ENCODE measurements at places on chromosomes 6 and 20.

GRCh38 chr6:158815379-158815724 lies 3.8 kb downstream of the EZR start:
- DNase-seq = no peak

DNA sequence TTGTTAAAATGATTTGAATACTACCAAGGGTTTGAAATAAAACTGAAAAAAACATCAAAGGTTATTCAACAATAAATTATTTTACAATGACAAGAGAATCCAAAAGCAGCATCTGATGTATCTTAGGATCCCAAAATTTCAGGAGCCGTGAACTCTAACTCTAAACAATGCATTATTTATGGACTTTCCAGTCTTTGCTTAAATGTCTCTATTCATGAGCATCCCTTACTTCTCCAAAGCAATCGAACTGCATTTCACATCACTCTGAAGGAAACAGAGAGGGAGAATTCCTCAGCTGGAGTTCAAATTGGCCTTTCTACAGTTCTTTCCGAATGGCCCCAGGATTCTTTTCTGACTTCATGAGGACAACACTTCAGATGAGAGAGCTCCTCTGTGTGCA lies 229.1 kb downstream of the CBLN4 start:
- no peak for DNase-seq

GRCh38 chr6:36809941-36810803 lies 29.1 kb downstream of the CPNE5 start:
- DNase-seq = no peak

- DNase-seq = no peak
Observed at GRCh38 chr6:42969934-42970333, 9.0 kb downstream of the PEX6 start.

- no peak for DNase-seq
Observed at GRCh38 chr6:148192310-148192709, 150.3 kb upstream of the SASH1 start.

- DNase-seq = no peak
Observed at GRCh38 chr20:21101932-21102575, 4.1 kb downstream of the LINC00237 start.

GRCh38 chr20:49343246-49343645 lies 65.4 kb upstream of the ZNFX1 start:
- DNase-seq = no peak

GRCh38 chr6:161048641-161049040 lies 57.1 kb downstream of the MAP3K4 start:
- DNase-seq = no peak

- DNase-seq = no peak
Observed at GRCh38 chr6:110486756-110487155, 10.3 kb upstream of the SLC22A16 start.

GRCh38 chr20:37316775-37317170 lies 27.3 kb downstream of the MANBAL start:
- no peak for DNase-seq

DNA sequence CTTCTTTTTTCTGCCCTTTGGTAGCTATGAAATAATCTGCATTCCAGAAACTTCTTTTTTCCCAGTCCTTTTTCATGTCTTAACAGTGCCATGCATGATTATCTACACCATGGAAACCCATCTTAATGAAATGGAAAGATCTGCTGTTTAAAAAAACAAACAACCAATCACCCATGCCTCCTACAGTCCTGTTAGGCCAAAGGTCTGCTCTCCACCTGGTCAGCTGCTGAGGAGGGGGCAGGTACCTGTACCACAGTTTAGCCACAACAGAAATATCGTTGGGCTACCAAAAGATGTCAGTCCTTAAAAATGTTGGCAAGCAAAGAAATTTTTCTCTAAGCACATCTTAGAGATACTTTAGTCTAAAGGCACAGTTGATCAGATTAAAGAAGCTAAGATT lies 112.6 kb downstream of the SLC16A10 start:
- DNase-seq = no peak

DNA sequence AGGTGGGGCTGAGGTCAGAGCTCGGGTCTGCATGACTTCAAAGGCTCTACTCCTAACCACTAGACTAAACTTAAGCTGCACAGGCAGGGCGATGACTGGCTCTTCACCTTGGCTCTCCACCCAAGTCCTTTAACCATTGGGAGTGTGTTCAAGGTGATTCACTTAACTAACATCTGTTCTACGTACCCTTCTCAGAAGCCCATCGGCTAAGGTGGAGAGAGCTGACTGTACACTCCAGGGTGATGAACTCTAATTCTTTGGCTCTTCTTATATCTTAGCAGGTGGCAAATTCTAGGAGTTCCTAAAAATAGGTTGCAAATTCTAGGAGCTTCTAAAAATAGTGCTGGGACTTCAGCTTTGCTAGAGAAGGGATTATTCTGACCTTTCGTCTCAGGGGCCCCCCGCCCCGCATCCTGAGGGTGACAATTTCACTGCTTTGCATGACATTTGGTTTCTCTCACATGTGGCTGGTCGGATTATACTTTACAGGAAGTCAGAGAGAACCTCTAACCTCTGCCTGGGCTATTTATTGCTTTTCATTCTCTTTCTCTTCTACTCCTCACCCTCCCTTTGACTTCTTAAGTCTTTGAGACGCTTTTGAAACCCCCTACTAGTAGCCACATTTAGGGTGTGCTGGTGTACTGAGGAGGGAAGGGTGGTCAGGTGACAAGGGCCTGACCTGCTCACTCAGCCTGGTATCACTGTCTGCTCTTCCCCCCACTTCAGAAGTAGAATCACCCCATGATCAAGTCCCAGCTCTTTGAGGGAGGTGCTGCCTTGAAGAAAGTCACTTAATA lies 55.5 kb downstream of the PRDM1 start:
- DNase-seq = no peak

DNA sequence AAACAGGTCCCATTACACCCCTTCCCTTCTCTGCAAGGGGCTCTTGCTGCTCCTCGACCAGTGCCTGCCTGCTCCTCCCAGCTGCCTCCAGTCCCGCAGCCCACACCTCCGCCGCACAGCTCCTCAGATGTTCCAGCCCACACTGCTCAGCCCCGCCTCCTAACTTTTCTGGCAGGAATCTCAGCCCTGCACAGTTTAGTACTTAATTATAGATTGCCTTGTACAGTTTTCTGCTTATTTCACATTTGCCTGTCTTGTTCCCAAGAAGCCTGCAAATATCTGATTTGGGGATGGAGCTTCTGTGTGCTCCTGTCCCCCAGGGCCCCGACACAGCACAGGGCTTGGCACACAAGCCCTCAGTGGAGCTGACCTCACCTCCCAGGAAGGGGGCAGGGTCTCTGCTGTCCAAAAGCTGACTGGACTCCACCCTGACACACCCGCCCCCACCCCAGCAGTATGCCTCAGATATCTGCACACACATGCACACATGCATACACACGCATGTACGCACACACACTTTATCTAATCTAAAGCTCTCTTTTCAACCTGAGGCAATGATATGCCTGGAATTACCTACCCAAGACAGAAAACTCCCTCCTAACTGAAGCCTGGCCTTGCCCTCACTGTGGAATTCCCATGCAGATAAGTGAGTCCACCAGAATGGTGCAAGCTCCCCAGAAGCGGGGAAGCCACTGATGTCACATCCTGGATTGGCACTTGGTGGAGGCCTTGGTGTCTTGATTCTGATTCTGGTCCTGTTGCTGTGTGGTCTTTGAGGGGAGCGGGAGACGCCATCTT lies 1.2 kb upstream of the PNPLA1 start:
- no peak for DNase-seq

DNA sequence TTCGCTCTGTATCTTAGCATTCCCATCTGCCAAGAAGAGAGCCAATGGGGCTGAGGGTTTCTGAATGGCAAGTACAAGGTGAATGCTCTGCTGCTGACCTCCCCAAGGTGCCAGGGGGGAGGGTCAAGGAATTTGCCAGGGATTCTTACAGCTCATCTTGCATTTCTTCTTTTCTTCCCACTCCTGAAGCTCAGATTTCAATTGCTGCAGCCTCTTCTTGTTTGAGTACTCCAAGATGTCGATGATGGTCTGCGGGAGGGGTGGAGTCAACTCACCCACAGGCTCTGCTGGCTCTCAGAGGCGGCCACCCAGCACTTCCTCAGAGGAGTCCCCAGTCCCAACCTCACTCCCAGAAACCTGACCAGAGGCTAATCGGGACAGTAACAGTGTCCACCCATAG lies 12.4 kb downstream of the C20orf96 start:
- DNase-seq = no peak

DNA sequence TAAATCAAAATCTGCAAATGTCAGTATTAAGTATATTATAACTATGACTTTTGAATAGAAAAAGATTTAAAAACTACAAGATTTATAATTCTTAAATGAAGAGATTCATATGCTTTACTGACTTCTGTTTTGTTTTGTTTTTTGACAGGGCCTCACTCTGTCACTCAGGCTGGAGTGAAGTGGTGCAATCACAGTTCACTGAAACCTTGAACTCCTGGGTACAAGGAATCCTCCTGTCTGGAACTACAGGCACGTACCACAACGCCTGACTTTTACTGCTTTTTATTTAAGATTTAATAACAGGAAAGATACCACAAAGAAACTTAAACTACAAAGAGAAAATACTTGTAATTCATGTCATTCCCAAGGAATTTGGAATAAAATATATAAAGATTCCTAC lies 940.2 kb upstream of the CITED2 start:
- DNase-seq = no peak

DNA sequence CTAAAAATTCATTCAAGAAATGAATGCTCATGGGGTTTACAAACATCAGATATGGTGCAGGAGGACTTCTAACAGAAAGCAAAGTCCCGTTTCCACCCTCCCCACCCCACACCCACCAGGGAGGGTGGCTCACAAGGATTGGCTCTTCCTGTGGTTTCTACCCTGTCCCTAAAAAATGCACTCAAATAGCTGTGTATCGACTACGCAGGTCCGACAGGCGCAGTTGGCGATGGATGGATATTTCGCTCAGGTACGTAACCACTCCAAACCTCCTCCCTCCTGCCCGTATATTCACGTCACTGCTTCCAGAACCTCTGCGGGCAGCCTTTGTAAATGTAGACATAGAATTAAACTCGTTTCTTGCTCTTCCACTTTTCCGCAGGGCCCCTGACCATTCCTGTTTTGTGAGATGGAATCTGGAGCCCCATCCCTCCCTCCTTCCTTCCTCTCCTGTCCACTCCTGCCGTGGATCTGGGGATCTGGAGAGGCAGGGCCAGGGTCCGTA lies 264.3 kb downstream of the BMP7 start:
- DNase-seq = no peak

DNA sequence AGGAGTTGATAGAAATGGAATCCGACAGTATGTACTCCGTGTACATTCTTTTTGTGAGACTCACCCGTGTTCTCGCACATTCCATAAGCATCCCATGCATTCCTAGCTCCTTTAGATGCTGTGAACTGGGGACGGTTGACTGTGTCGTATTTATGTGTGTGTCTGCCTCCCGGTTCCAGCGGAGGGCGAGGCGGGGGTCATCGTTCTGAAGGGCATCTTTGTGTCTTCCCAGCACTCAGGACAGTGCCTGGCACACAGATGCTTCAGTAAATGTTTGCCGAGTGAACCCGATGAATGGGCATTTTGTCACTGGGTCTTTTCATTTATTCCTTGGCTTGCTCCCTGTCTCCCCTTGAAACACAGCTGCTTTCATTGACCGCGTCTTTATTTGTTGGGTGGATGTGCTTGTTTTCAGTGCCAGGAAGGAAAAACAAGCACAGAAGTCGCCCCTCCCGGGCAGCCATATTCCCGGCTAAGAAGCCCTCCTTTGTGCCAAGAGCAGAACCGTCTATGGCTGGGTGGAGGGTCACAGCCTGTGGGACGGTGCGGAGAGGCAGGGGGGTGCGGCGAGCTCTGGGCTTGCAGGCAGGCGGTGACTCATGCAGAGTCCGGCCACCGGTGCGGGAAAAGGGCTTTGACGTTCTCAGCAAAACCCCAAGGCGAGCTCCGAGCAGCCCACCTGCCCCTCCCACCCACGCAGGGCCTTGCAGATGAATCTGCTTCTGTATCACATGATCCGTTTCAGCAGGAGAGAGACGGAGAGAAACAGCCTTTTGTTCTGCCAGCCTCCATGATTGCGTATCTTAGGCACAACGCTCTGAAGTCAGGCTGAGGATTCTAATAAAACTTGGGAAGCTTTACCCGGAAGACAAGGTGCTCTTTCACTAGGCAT lies 11.2 kb upstream of the PSMG4 start:
- no peak for DNase-seq

DNA sequence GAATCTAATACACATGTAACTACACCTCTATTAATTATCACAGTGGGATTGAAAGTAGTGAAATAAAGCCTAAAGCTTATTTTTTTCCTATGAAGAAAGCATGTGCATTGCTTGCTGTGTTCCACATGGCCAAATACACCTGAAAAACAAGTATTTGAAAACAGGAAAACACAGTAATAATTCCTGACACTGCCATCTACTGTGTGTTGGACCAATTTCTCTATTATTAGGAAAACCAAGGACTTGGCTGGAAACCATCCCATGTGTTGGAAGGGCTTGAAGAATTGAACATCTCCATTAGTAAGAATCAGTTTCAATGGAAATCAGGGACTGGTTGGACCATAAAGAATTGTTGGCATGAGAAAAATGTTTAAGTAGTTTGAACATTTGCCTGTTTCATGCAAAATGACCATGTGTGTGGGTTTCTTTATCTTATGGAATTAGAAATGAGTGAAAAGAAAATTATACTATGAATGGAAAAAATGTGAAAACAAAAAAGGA lies 124.1 kb downstream of the PHF3 start:
- DNase-seq = no peak

- no peak for DNase-seq
Observed at GRCh38 chr20:33005132-33005566, 916 bp upstream of the SUN5 start.

DNA sequence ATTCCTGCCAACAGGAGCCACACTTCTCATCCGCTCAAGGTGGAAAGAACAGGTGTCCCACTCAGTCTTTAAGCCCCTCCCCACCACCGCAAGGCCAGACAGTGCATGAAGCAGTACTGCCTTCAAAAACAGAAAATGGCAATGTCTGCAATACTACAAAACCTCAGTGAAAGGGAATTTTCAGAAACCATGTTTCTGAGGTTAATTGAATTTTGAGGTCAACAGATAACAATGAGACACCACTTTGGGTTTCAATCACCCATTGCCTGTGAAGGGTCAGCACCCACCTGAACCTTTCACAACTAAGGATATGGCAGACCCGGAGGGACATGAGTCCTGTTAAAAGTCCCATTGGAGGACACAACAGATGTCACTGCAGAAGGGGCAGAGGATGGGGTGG lies 13.0 kb downstream of the ZC3H12D start:
- no peak for DNase-seq

GRCh38 chr20:59047938-59048680 lies 5.5 kb upstream of the PRELID3B start:
- DNase-seq = no peak
